ENCODE measurements at places on chromosomes 7 and 10.

DNA sequence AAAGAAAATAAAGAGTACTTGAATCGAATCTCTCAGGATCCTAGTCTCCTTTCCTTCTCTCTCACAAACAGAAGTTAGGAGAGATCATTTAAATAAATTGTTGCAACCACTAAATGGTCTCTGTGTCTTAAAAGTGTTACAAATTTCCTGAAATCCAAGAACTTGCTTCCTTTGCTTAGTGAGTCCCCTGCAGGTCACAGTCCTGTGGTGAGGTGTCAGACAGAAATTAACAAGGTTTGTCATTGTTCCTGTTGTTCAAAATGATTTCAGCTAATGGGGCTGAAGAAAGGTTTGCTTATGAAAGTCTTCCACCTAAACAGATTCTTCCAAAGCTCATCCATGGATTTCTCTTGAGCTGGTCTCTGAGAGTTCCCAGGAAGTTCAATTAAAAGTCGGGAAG lies 151.6 kb upstream of the SLC26A5 start:
- no peak for DNase-seq

DNA sequence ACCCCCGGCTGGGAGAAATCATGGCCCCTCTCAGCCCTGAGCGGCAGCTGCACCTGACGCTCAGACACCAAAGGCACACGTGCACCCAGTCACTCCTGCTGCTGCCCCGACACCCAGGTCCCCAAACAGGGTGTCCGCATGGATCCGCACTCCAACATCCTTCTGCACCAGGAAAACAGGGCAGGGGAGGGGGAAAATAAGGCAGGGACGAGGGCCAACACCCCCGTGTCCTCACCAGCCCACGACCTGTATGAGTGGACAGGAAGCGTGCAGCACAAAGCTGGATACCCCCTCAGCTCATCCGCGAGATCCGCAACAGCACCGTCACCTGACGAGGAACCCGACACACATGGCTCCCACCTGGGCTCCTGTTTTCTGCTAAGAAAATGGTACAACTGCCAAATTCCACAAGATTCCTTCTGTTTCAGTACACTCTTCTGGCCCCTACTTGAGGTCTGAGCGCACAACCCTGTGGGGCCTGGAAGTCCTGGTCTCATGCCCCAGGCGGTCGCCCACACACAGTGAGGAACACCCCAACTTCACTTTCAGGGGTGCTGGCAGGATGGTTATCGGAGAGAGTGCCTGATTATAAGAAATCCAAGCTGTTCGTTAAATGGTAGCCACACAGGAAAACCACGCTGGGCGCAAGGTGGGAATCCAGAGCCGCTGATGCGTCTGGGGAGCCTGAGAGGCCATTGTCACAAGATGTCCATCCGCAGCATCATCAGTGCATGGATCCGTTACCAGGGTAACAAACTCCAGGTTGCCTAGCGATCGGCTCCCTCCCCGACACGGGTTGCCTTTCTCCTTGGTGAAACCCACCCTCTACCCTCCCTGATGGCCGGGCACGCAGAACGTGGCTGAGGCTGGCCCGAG lies 63.6 kb downstream of the ZRANB1 start:
- no peak for DNase-seq

DNA sequence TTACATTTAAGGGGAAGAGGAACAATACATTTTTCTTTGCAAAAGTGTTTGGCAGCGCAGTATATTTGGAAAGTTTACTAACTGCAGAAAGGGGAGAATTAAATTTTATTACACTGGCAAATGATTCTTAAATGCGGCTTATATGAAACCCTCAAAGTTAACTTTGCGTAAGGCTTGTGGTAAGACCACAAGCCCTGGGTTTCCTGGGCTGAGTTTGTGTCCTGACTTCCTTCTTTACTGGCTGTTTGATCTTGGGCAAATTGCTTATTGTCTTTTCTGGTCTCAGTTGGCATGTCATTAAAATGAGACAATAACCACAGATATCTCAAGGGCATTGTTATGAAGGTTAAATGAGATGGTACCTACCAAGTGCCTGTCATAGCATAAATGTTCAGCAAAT lies 106.8 kb downstream of the GLRX3 start:
- DNase-seq, result no peak

DNA sequence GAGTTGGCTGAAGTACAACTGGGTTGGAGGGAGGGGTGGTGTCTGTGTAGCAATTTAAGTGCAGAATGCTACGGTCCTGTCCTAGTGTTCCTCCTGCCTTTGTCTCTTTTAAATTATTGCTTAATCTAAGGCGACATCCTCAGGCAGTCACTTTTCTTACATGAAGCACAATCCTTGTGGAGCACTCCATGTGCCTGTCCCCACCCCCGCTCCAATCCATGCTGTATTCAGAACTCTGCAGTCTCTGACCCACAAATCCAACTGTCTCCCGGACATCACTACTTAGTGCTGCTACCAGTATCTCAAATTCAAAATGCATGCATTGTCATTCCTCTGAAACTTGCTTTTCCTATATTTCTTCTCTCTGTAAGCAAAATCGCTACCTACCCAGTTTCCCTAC lies 91.4 kb upstream of the FAM133B start:
- no peak for DNase-seq

DNA sequence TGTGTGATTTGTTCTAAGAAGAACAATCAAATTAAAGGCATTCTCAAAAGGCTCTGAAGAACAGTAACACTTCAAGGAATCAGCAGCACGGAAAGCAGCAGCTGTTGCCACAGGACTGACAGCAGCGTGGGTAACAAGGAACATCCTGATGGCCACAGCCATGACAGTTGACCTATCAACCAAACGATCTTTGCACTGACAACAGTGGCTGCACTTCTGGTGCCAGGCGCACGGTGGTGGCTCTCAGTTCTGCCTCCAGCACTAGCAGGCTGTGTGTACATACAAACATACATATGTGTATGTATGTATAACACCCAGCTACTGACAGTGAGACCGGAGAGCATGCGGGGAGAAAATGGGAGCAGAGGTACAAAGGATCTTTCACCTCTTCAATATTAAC lies 114.1 kb downstream of the ZFAND4 start:
- DNase-seq, result no peak

DNA sequence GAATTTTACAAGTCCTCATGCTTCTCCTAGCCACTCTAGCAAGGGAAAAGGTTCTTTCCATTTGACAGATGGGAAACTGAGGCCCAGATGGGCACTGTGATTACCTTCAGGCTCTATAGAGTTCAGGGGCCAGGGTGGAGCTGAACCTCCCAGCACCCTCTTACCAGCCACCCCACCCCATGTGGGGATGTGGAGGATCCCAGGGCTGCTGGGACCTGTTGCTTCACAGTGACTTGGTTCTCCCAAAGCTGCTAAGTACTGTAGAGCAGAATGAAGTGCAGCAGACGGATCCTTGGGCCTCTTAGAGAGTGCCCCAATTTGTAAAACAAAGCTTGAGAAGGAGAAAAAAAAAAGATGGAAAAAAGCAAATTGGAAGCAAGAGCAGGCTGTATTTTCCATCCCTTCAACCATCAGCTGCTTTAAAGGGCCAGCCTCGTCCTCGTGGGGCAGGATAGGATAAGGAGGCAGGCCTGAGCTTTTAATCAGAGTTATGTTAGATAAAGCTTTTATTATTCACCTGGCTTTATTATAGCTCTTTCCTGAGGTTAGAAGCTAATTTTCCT lies 147.0 kb downstream of the CDH23 start:
- no peak for DNase-seq

DNA sequence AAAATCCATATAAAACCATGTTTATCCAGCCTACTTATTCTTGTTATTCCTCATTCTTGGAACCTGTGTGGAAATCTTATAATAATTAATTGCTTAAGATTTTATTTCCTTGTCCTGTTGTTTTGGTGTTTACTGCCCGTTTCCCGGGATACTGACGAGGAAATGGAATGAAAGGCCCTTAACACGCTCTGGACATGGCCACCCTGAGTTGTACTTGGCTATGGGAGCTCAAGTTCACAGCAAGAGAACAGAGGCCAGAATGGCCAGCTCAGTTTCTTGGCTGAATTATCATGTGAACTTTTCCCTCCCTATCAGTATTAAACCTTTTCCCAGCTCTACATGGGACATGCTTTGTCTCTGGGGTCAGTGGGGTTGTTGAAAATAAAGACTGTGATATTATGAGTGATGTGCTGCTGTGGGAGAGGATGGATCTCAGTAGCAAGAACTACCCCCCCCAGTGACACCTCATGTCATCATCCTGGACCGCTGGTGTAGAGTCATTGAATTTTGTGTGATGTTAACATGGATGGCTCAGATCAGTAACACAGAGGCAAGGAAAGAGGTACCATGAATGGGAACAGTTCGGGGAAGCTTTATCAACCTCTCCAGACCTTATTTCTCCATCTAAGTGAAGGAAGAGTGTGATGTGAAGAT lies 87.0 kb upstream of the IGFBP3 start:
- DNase-seq, result no peak

GRCh38 chr10:44030132-44030531 lies 354.8 kb downstream of the CXCL12 start:
- peak; percentile 17 for DNase-seq

GRCh38 chr7:139118805-139119485 lies 9.4 kb upstream of the ZC3HAV1 start:
- DNase-seq, result no peak

DNA sequence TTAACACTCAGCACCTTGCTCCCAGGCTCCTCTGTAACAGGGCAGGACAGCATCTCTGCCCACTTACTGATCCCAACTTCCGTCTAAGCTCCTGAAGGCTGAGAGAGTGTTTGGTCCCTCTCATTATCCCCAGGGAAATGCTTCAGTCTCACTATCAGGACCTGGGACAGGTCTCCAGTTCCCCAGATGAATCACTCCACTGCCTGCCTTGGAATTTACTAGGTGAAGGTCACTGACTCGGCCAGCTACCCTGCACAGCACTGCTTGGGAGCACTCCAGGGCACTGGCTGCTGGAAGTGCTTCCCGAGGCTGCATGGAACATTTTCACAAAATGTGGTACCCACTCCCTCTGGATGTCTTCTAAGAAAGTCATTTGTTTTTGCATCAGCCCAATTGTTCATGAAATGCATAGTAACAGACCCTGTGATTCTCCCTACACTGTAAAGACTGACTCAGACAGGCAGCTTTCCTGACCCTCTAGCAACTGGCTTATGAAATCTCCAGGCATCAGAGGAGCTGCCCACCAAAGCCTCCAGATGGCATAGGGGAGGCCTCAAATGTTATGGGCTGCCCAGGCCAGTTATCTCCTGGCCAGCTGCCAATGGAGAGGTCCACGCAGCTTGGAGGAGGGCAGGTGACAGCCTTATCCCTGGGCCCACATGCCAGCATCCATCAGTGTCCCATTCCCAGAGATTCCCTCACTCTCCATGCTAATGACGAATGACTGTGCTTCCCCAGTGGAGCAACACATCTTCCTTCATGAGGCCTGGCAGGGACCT lies 89.1 kb downstream of the GFRA1 start:
- DNase-seq, result peak; percentile 72

GRCh38 chr7:73779517-73779916 lies 9.4 kb upstream of the CLDN3 start:
- DNase-seq, result no peak

DNA sequence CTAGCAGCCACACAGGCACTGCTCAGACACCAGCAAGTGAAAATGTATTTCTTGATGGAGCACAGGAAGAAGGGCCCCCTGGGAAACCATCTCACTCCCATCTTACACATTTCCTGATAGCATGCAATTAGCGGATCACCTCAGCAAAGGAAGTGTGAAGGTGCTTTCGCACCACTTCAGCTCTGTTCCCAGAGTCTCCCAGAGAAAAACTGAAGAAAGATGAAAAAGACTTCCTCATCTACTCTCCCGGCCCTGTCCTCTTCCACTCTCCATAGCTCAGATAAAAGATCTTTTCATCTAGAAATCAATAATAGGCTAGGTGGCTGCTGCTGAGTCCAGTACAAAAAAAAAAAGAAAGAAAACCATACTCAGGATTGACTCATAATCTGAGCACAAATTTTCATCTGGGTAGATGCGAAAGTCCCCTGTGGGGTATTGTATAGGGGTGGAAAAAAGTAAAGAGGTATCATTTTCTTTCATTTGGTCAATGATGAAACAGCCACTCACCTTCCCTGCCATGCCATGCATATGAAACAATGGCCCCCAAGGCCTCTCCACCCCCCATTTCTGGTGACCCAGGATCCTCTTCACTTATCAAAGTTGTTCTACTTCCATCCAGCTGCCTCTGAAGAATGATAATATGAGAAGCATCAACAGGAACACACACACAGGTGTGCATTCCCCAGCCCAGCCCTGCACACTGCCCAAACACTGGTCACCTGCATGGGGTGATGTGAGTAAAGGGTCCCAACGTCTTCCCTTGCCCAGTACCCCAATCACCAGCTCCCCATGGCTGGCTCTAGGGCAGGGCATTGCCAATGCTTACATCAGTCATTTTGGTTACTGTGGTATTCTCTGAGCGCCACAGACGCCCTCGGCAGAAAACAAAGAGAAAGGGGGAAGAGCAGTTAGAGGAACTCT lies 48.8 kb upstream of the DGKI start:
- DNase-seq, result no peak

DNA sequence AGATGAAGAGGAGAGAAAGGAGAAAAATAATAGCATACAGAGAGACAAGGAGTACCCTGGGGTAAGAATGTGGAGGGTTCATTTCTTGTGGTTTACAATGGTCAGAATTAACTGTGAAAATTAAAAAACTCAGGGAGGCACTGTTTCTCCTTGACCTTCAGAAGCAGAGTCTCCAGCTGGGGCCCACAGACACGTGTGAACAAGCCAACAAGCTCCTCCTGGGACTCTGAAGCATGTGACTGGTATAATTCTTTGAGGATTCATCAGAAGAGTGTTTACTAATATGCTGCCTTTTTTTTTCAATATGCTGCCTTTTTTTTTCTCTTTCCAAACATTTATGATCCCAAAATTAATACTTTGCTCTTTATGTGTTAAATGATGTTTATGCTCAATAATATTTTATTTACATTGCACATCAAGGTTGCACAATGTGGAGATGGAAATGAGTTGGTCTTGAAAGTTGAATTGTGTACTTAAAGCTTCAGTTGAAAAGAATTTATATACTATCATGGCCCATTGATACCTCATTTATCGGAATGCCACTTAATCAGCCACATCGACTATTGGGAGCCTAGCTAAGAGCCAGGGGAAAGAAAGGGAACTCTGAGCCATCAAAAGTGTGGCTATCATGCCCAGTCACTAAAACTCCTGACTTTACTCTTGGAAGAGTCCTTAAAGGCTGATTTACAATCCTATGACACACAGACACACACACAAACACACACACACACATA lies 134.7 kb upstream of the RHOBTB1 start:
- no peak for DNase-seq

- no peak for DNase-seq
Measured at GRCh38 chr10:15453457-15453856, 82.4 kb upstream of the FAM171A1 start.

DNA sequence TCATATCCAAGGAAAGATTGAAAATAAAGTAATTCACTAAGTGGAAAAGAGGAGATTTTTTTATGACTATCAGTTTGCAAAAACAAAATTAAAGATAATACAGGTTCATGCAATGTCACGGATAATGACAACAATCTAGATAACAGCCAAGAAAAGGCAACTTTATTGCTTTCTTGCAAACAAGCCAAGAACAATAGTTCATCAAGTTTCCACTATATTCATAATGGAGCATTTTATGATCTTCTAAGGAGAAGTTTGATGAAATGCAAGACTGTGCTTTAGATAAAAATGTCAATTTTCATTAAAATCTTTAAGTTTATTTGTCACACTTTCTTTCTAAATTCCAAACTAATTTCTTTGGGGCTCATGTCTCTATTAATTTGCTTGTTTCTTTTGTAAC lies 53.9 kb upstream of the NRP1 start:
- no peak for DNase-seq

All from NCI-H524 (cell line).